CD4-positive, alpha-beta T cell treated with Interleukin-15 for 1 hour (primary cell): ENCODE measurements at places on chromosomes 2 and 18.

DNA sequence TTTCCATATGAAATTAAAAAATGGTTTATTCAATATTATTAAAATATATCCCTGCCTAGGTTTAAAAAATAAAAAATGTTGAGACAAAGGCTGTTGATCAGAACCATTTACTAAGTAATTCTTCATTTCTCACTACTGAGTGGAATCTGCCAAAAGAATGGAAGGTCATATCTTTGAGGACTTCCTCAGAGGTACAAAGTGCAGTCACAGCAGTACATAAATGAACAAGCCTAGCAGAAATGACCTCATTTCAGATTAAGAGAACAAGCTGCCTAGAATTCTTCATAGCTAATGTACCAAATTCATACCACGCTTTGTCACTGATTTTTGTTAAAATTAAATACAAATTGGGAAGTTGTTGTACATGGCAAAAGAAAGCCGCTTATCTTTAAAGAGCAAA is 318.9 kb upstream of the TFPI start:
- no peak for DNase-seq

DNA sequence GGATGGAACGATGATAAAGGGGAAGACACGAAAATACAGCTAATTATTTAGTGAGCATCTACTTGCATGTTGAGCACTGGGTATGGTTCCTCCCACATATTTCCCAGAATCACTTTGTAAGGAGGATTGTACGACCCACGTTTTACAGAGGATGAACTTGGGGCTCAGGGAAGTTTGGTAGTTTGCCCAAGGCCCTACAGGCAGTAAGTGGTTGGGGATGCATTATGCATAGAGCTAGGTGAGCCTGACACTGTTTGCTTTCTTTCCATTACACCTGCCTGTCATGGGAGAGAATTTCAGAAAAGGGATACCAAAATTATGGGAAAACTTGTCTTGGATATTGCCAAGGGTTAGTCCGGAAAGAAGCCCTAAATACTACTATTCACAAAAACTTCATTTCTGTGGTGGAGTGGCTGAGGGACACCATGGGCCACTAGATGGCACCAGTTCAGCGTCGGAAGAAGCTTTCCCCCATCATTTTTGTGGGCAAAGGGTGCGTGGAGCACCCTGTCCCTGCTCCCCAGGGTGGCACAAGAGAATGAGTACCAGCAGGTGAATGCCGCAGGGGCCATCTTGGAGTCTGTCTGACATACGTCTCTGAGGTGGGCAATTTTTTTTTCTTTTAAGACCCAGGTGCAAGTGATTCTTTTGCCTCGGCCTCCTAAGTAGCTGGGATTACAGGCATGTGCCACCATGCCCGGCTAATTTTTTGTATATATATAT is 23.5 kb upstream of the C18orf32 start:
- DNase-seq = peak; percentile 51

GRCh38 chr2:8750221-8750620 is 68.4 kb downstream of the ID2 start:
- no peak for DNase-seq

GRCh38 chr18:3919396-3920061 is 469.6 kb downstream of the TGIF1 start:
- no peak for DNase-seq

DNA sequence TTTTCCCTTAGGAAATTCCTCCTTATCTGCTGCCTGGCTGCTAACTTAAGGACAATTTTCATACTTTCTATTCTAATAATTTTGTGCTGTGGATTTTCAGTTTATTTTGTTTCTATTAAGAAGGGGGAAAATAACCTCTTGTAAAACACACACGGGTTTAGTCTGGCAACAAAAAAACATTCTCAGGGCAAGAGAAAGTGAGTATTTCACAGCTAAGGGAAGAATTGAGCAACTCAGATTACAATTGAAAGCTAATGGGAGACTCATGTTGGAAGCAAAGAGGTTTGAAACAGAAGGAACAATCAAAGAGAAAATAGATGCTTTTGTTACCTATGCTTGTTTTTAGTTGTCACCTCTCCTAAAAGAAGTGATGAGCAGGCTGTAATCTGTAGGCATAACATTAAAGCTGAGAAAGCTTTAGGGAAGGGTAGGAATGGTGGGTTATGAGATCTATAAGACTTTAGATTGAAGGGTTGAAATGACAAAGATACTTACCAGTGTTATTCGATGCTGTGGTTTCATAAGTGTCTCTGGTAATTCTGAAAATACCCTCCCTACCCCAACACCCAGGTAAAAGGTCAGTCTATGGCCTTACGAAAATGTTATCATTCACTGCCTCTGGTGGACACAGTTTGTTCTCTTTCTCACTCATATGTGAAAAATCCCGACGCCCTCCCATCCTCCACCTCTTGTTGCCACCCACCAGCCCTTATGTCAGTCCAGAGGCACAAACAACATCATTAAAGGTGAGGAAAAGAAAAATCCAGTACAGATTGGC is 510.9 kb downstream of the TXNL1 start:
- no peak for DNase-seq

GRCh38 chr2:19313553-19313952 is 44.9 kb downstream of the OSR1 start:
- no peak for DNase-seq

DNA sequence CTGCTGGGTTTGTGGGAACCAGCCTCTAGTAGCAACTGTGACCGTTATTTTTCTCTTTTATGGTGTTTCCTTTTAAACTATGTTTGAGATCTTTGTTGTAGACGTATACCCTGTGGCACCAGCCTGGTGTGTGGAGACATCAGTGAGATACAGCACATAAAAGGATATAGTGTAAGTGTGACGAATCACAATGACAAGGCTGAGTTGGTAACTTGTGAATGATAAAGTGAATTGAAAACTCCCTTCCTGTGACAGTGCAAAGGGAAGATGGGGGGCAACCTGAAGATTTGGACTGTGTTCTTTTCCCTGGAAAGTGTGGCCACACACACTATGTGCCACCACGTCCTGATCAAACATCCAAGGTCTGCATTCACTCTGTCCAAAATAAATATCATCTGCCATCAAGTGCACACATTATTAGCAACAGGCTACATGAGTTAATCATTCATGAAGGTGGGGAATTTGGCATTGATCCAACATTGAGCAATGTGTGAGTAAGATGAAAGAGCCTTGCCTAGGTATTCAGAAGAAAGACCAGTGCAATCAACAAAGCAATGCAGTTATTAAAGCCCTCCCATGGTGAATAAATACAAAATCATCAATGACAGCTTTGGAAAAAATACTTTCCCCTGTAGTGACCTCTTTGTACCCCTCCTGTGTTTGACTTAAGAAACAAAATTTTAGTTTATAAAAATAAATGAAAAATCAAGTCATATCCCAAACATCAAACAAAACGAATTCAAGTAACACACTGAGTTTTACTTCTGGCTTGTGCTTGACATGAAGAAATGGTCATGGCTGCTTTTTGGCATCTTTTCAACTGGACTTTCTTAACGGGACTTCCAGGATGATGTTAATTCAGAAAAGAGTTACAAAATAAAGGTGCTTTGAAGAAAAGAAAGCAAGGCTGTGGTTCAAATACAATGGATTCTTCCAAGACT is 1280.5 kb upstream of the ZEB2 start:
- no peak for DNase-seq

GRCh38 chr2:136327162-136327852 is 209.4 kb upstream of the CXCR4 start:
- peak; percentile 85 for DNase-seq

GRCh38 chr18:79599441-79599931 is 80.1 kb upstream of the CTDP1 start:
- peak; percentile 6 for DNase-seq

GRCh38 chr2:240622531-240623235 is 2.6 kb upstream of the GPR35 start:
- DNase-seq = peak; percentile 72

DNA sequence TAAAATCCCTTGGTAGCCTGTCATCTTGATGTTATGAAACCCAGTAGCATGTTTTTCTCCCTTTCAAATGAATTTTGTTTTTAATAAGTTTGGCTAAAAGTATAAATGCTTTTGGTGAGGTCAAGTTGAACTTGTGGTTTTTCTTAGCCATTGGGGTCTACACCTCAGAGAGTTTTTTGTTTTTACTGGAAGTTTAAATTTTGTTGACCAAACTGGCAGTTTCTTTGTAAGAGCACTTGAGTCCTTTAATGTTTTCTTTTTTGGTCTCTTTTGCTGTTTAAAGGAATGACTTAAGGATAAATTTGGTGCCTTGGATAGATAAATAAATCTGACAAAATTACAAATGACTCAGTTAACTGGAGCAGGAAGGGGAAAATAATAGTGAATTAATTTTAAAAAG is 577.3 kb downstream of the SATB2 start:
- no peak for DNase-seq

DNA sequence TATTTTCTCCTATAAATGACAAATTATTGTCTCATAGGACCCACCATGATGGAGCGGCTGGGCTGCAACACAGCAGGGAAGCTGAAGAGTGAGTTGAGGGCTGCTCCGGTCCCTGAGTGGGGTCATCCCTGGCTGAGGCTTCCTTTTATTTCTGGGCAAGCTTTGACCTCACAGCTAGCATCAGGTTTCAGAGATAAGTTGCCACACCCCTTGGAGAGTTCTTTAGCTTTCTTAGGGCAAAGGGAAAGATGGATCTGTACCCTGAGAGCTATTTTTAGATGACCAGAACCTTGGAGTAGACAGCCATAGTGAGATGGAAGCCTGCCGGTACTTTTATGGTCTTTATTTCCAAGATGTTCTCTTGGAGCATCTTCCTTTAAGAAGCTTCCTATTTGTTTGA is 11.5 kb downstream of the MYL1 start:
- no peak for DNase-seq

DNA sequence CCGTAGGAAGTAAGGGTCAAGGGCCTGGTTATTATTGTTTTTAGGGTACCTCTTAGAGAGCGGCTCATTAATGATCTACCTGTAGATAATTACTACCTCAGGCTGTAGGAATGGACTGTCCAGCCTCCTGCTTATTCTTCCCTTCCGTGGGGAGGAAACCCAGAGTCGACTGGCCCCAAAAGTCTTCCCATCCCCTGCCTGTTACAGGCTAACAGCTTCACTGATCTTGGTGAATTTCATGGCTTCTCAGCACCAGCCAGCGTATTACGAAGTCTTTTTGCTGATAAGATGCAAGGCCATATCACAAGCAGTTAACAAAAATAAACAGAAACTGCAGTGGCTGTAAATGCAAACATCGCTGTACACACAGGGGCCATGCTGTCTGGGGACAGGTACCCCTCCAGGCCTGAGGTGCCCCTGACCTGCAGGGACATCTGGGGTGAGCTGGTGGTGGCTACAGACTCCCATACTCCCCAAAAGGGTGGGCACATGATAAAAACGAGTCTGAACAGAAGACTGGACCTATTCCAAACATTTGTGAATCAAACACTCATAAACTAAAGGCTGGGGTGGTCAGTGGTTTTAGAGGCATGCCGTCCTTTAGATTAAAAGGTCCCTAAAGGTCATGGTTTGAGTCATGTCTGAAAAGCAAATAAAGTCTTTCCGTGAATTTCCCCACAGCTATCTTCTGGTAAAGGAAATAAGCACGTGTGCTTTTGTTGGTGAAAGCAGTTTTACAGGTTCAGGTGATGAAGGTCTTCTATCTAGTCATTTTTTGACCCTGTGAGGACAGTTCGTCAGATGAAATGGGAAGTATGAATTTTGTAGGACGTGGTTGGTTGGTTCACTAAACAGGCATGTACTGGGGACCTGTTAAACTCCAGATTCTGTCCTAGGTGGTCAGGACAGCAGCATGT is 36.7 kb downstream of the TTC39C start:
- DNase-seq = no peak

- DNase-seq = no peak
These were observed 599.5 kb upstream of the ZNF804A start for GRCh38 chr2:183998797-183999190.
